ENCODE measurements at places on chromosomes 7 and 10.

DNA sequence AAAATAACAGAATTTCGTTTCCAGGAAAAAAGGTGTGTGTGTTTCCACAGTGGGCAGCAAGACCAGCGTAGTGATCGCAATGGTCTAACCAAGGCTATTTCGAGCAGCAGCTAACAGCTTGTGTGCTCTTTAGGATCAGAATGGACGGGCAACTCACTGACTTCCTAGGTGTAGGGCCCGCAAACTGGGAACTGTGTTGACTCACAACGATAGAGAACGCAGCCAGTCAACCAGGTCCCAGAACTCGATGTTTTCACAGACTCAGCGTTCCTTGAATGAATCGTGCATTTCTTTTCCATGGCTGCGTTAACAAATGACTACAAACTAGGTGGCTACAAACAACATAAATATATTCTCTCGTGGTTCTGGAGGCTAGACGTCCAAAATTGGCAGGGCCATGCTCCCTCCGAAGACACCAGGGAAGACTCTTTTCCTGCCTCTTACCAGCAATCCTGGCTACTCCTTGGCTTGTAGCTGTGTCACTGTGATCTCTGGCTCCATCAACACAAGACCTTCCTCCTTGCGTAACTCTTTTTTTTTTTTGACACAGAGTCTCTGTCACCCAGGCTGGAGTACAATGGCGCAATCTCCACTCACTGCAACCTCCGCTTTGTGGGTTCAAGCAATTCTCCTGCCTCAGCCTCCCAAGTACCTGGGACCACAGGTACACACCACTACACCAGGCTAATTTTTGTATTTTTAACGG, 39.1 kb downstream of the PODXL start:
- no peak for DNase-seq

- DNase-seq: no peak
Measured at GRCh38 chr10:22589851-22590514, 124.4 kb downstream of the PIP4K2A start.

DNA sequence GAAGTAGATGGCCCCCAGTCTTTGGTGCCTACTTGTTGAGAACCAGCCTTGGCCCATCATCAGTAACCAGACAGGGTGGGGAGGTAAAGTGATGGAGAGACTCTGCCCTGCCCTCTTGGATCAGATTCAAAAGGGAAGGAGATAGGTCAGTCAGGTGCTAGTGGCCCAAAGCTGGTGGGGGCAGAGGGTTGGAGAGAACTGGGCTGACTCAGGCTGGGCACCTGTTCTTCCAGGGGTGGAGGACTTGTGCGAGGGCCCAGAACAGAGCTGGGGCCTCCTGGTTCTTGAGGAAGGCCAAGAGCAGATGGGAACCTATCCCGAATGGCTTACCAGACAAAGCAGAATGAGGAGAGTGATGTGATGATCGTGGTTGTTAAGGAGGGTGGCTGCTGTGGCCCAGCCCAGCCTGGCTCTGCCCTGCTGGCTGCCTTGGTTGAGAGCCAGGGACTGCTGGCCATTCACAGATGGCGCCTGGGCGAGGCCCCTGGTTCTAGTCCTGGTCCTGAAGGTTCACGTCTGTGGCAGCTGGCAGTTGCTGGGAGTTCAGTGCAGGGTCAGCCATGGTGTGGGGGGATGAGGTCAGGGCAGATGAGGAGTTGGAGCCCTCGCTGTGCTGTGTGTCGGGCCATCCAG, 36.6 kb downstream of the PALD1 start:
- DNase-seq: no peak

DNA sequence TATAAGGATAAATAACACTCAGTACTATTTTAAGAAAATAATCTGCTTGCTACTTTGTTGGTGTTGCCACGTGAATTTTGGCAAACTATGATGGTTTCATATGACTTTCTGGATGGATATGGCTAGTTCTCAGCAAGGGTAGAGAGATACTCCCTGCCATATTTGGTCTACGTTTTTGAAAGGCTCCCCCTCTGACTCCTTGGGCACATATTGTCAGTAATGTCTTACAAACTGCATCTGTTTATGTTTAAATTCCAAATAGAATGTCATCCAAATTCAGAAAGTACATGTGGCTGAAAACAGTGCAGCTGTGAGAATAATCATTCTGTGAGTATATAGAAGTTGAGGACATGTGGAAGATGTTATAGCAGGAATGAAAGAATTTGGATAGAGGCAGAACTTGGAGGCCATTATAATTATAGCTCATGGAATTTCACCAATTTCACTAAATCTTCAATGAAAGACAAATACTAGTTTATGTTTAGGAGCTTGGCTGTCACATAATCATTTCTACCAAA, 107.8 kb downstream of the SRI start:
- DNase-seq: no peak

DNA sequence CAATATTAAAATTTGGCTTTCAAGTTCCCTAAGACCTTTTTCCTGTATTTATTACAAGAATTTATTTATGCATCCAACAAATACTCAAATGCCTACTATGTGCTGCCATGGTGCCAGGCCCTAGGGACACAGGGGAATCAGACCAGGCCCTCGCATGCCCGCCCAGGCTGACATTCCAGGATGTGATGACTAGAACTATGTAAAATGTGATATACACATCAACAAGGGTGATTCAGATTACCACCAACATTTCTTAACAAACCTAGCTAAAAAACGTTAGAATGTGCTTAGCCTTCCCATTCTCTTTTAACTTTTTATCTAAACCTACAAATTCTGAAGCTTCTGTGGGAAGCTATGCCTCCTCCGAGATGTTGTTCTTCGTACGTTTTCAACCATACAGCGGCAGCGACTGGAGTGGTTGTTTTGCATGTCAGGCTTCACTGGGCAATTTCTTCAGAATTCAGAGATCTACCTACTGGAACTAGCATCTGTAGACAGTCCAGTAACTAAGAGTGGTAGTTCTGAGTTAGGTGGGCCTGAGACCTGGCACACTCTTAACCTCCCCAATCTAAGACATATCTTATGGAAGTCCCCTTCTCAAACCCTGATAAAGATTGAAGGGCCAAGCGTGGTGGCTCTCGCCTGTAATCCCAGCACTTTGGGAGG, 22.1 kb downstream of the GNA12 start:
- DNase-seq: no peak

DNA sequence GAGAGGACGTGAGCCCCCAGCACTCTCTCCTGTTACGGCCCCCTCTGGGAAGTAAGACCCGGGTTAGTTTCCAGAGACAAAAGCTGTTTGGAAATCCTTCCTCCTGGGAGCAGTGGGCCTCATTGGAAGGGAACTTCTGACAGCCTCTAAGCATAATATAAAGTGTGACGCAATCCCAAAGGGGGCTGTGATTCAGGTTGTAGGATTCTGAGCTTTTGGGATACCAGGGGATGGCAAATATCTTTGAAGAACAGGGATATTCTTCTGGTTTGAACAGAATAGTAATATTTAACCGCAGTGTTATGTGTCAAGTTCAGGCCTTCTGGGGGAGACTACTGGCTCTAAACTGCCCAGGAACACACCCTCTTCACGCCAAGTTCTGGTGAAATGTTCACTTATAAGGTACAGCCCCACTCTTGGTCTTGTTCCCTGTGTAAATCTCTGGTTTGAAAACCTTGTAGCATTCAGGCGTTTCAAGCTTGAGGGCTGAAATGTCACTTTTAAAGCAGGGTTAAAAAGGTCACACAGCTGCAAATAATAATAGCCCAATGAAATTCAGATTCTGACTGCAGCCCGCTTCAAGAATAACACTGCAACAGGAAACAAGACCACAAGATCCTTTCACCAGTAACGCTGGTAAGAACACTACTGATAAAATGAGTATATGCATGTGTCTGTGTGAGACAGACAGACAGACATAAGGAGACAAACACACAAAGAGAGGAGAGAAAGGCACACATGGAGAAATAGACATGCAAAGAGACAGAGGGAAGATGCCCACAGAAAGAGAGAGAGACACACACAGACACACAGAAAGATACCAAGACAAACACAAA, 69.0 kb downstream of the CREB5 start:
- DNase-seq: no peak

DNA sequence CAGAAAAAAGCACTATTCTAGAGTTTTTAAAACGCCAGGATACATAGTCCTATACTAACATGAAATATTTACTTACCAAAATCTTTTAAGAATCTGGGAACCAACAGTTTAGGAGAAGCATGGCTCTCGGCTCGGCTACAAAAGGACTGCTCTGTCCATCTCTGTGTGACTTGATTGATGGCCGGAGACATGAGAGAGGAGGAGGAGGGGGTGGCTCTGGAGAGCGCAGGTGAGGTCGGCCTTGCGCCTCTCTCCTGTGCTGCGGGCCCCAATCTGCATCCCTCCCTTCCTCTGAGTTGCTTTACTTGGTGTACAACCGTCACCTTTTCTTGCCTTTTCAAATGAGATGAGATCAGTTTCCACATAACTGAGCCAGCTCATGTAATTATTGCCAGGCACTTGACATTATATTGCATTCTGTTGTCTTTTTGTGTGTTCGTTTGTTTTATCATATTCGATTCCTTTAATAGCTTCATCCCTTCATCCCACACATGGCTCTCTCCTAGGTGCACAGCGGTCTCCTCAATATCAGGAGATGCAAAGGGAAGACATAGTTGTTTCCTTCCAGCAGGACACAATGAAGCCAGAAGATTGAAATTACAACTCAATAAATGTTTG, 87.8 kb upstream of the KLF6 start:
- no peak for DNase-seq

- no peak for DNase-seq
Measured at GRCh38 chr10:131698986-131699385, 201.8 kb upstream of the PPP2R2D start.

- no peak for DNase-seq
Measured at GRCh38 chr10:98659951-98660350, 213.2 kb upstream of the HPS1 start.

DNA sequence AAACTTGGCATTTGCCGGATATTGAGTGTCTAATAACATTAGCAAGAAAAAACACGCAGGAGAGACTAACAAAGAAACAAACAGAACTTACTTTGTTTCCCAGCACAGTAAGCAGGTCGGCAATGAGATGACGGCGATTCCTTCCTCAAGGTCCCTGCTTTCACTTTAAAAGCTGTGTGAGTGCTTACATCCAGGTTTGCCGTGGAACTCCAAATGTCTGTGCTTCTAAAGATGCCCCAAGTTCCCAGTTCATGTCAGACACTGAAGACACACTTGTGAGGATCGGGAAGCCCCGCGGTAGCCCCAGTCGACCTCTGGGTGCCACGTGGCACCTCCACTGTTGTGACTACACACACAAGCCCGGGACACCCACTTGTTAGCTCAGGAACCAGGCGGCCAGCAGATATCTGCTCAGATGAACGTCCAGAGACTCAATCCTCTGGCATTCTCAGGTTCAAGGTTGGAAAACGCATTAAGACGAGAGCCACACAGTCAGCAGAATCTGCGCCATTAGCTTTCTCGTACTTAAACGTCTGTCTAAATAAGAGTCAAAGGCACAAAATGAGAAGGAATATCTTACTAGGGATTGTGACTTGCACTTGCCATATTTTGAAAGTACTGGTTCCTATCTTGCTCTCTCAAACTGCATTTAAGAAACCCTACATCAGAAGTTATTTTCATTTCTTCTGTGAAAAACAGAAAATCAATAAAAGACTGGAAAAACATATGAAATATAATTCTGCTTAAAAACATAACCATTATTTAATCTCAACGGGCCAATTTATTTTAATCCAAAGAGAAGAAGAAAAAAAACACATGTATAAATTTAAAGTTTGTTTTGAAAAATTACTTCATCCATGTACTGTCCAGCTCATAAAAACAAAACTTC, 207.6 kb upstream of the KLF14 start:
- no peak for DNase-seq

DNA sequence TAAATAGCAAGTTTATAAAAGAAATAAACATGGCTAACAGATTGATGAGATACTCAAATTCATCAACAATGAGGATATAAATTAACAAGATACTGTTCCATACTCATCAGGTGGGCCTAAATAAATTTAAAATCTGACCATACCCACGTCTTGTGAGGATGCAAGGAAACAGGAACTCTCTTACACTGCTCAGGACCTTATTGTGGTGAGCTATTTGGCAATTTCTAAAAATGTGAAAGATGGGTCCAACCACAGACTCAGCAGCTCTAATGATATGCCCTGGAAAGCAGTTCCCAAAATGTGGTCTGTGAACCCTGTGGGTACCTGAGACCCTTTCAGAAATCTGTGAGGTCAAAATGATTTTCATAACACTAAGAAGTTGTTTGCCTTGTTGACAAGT, 21.5 kb downstream of the RPP38 start:
- DNase-seq: no peak

GRCh38 chr7:15681186-15681585, 5.3 kb downstream of the MEOX2 start:
- DNase-seq: no peak

DNA sequence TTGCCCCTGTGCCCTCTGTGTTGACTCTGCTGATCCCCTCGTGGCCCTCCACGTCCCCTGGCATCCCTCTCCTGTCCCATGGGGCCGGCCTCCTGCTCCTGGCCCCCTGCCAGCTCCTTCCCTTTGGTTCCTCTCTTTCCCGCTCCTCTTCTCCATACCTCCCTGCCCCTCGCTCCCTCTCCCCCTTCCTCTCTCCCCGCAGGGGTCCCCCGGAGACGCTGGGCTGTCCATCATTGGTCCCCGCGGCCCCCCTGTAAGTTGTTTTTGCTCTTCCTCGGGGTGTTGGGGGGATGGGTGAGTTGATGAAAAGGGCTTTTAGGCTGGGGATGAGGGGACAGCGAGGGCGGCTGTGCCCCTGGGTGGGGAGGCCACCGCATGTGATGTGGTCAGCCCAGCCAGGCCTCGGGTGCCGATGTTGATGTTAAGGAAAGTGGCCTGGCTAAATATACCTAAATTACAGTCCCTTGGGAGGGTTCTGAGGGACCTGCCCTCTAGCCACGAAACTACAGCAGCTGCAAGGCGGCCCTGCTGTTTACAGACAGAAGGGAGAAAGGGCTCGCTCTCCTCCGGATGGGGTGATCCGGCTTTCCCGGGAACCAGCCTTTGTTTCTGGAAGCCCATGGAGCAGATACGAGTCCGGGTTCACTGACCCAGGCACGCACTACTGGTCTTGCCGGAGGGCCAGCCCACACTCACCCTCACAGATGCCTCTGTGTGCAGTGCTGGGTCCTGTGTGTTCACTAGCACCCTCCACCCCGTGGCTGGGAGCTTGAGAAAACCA, 78.8 kb downstream of the COL13A1 start:
- no peak for DNase-seq

GRCh38 chr7:75567948-75568595, 76.0 kb downstream of the SPDYE5 start:
- DNase-seq: no peak

- no peak for DNase-seq
Measured at GRCh38 chr10:4307910-4308309, 518.1 kb upstream of the AKR1E2 start.

GRCh38 chr10:94489976-94490788, 55.4 kb upstream of the HELLS start:
- DNase-seq: no peak

- DNase-seq: no peak
Measured at GRCh38 chr10:75401569-75402485, at the start of gene ZNF503. Gene ZNF503 (minus strand): TSS chr10:75401764. CDS start chr10:75401419, 345 bp downstream.
